ENCODE measurements at places on chromosomes 2 and 18.

DNA sequence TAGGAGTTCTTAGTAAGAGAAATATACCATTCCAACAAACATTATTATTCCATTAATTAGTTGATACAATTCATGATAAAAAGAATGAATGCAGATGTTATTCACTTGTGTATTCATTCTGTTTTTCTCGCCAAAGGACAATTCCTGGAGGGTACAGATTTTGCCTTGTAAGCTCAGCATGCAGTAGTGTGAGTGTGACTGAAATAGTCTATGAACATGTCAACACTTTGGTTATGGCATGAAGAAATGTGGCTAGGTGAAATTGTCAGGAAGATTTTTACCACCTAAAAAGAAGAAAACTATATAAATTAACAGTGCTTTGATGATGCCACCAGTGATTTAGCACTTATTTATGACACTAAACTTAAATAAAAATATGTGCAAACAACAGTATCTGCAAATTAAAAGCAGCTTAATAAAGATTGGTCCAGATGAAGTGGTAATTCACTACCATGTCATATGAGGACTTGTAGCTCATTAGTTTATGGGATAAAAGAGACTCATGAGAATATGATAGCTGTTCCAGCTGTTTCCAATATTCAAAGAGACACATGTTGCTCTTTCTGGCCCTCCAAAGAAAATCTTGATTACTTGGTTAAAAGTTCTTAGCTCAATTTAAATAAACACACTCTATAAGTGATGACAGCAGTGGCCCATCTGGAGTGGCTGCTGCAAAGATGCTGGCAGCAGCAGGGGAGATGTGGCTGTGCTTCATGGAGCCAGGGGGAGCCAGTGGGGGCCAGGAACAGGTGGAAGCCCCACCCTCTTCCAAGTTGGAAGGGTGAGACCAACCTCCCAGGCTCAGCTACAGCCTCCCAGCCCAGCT, 165.0 kb downstream of the CDH19 start:
- peak; percentile 3 for DNase-seq

- no peak for DNase-seq
Observed at GRCh38 chr2:179253226-179253625, 11.4 kb downstream of the SESTD1 start.

DNA sequence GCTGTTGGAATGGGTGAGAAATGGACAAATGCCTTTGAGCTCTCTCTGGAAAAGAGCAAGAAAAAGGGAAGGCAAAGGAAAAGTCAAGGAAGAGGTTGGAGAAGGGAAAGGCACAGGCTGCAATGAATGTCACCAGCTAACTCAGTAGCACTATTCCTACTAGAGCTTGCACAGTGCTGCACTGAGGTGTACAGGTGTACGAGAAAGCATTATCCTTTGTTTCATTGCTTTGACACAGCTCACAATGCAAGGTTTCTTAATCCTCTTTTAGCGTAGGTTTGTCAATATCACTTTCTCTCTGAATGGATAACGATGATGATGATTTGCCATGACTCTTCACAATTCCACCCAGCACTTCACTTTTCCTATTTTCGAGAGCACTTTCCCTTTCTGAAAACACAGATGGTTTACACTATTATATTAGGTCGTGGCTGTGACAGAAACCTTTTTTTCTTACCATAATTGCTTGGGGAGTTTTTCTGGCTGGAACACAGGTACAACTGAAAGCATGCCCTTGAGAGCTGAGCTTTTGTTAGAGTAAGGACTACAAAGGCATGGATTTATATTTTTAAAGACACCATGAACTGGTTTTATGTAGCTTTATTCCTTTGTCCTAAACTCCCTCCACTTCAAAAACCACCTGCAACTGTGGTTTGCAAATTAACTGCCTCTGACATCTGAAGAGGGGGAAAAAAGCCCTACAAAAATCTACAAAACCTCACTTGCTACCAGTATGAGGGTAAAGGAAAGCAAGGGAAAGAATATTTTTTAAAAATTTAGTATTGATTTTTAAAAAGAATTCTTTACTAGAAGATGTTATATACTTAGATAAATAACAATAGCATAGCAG, 265.5 kb downstream of the TGIF1 start:
- DNase-seq: no peak

DNA sequence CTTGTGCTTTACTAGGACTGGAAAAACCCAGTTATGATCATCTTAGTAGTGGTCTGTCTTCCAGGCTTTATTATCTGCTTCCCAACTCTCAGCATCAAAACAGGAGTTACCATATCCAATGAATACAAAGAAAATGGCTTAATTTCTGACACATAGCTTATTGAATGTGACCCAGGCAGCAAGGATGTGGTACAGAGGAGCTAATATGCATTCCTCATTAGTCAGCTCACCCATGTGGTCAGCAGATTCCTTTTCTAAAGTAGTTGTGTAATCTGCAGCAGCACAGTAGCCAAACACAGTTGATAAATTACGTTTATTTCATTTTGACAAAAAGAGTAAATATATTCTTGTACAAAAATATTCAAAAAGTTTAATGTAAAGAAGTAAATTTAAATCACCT, 43.6 kb downstream of the TSPYL6 start:
- DNase-seq: no peak

DNA sequence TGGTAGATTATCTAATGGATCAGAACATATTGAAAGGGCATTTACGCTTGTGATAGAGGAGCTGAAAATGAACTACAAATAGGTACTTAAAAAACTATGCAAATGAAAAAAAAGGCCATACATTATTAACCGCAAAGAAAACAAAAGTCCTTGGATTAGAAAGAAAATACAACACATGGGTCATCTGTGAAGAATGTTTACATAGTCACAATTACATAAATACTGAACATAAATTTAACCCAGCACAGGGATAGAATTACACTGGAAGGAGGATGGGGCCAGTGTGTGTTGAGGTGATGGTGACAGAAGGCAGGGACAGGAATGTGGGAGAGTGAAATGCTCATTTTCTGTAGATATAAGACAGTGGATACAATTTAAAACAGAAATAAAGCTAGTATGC, 6.6 kb downstream of the NTSR2 start:
- DNase-seq: no peak

DNA sequence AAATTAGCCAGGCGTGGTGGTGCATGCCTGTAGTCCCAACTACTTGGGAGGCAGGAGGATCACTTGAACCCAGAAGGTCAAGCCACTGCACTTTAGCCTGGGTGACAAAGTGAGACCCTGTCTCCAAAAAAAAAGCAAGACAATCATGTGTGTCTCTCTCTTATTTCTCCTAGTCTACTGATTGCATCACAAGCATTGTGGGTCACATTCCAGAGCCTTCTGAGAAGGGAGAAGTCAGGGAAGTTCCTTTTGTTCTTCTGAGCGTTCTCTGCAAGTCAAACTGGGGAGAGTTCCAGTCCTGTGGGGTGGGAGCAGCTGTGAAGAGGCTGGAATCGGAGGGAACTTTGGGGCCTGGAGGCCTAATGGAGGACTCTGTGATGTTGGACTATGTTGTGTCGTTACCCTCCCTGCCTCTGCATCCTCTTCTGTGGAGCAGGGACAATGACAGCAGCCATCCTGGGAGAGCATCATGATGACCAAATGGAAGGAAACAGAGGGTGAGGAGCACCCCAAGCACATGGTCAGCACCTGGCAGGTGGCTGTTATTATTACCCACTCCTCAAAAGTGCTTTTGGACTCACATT, 115.4 kb downstream of the MRO start:
- no peak for DNase-seq

DNA sequence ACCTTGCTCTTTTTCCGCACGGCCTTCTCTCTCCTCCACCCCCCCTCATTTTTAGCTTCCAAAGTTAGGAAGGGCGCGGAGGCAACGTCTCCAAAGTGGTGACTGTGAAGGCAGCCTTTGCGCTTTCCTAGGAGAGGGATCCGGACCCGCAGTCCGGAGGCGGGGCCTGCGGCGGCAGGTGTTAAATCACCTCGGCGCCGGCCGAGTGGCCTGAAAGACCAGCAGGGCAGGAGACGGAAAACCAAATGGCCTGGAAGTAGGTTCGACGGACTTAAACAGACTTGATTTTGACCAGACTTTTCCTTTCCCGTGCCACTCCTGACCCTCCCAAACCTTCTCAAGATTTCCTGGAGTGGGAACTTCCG, 615 bp downstream of the GORASP2 start:
- peak; percentile 65 for DNase-seq

DNA sequence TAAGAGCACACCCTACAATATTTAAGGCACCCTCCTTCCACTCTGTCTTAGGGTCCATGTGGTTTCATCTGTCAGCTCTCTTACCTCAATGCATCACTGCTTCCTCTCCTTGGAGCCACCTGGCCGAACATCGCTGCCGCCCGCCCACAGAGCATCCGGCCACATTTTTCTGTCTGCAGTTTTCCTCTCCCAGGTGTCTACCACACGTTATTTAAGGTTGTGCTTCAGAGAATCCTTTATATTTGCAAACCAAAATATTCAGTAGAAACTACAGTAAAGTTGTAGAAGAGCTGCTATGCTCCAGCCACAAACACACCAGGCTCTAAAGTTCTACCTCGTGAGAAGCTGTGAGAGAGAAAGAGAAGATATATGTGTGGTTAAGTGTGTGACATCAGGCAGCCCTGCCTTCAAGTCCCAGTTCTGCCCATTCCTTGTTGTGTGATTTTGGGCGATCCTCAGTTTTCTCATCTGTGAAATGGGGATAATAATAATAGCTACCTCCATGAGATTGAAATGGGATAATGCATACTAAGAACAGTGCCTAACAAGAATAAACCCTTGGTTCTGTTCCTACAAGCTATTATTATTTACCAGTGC, 4.9 kb upstream of the STK17B start:
- no peak for DNase-seq

DNA sequence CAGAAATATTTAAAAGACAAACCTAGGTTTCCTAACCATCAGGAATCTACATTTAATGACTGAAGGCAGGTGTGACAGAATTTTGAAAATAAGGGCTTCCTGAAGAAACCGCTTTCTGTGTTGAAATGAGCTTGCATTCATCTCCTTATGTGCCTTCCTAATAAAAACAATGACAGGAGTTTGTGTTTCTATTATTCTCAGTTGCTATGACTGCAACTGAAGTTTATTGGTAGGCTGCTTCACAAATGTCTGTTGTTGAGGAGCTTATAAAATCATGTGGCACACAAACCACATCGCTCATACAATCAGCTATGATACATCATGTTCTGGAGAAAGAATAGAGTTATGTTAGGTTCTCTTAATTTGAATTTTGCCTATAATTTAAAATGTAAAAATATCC, 362.7 kb upstream of the SLC8A1 start:
- peak; percentile 64 for DNase-seq

- DNase-seq: no peak
Observed at GRCh38 chr2:224734949-224735348, 18.8 kb upstream of the CCDC195 start.

GRCh38 chr2:38850045-38850444, 25.7 kb downstream of the DHX57 start:
- DNase-seq: no peak

DNA sequence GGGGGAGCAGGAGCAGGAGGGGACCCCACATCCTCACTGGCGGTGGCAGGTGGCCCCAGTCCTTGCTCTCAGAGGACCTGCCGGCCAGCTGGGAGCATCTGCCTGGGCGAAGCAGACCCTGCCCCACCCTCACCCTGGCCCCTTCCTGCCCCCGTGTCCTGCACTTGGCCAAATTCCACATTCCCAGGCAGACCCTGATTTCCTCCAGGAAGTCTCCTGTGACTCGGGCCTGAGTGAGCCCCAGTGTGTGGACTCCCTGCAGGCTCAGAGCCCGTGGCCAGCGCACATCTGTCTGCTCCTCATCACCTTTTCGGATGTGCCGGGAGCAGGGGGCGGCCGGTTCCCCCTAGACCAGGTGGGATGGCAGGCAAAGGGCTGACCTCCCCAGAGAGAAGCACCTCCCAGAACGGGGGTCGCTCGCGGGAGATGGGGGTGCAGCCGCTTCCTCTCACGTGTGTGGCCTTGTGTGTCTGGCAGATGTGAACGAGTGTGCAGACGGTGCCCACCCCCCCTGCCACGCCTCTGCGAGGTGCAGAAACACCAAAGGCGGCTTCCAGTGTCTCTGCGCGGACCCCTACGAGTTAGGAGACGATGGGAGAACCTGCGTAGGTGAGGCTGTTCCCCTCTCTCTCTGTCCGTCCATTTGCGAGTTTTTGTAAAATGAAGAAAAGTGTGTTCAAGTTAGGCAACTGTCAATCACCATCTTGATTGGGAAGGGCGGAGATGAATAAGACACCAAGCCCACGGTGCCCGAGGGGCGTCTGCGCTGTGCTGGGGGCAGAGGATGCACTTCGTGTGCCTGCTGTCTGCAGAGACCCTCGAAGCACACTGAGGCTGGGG, 90.4 kb downstream of the TPO start:
- no peak for DNase-seq

- no peak for DNase-seq
Observed at GRCh38 chr18:50432915-50433314, 58.1 kb downstream of the SKA1 start.
